ENCODE measurements at places on chromosomes 4 and X. TPM values are rescaled to one million over a fixed set of nuclear protein-coding genes. Genes with fewer than 3 reads are reported as not detected.

The TXK gene
- total RNA-seq = 1.6 TPM

The DCAF8L1 gene
- total RNA-seq = not detected

The APLN gene
- total RNA-seq = 5.6 TPM

The GAGE12E gene
- total RNA-seq = not detected

The SPANXA2 gene
- not detected for total RNA-seq

The AFF1 gene
- total RNA-seq = 122 TPM

The GJB1 gene
- not detected for total RNA-seq

The CLTRN gene
- not detected for total RNA-seq

The FAM184B gene
- total RNA-seq = not detected

The GYPB gene
- not detected for total RNA-seq

The MND1 gene
- not detected for total RNA-seq

The GPC4 gene
- 9.5 TPM for total RNA-seq

The OTC gene
- not detected for total RNA-seq

The XK gene
- total RNA-seq = 0.13 TPM

The KLHL4 gene
- total RNA-seq = 0.48 TPM

The CCNB3 gene
- total RNA-seq = 0.48 TPM

The TRMT2B gene
- 12.6 TPM for total RNA-seq

The AREG gene
- total RNA-seq = 41.0 TPM

The CT45A8 gene
- not detected for total RNA-seq

The SUPT20HL1 gene
- not detected for total RNA-seq

The TRIM2 gene
- 17.6 TPM for total RNA-seq

The PRDM5 gene
- 9.6 TPM for total RNA-seq

The TMPRSS11F gene
- total RNA-seq = not detected

The TRIM61 gene
- total RNA-seq = 2.1 TPM

The STATH gene
- total RNA-seq = not detected

The IL2RG gene
- total RNA-seq = 5.8 TPM

The AGTR2 gene
- total RNA-seq = not detected

The PCYT1B gene
- 0.10 TPM for total RNA-seq

The FNIP2 gene
- total RNA-seq = 57.2 TPM

The ADH4 gene
- total RNA-seq = 4.8 TPM

The RASL11B gene
- 0.77 TPM for total RNA-seq

The PAGE2B gene
- not detected for total RNA-seq

The ETNPPL gene
- not detected for total RNA-seq

The MAGEA2 gene
- total RNA-seq = not detected

The STIM2 gene
- 22.5 TPM for total RNA-seq

The CXCR3 gene
- 0.22 TPM for total RNA-seq

The RHOXF2 gene
- not detected for total RNA-seq

The STOX2 gene
- 6.2 TPM for total RNA-seq

The INPP4B gene
- 10.4 TPM for total RNA-seq

The PDGFRA gene
- 181 TPM for total RNA-seq

The GPM6B gene
- 2.3 TPM for total RNA-seq

The TRAM1L1 gene
- total RNA-seq = 0.64 TPM

The SMPX gene
- total RNA-seq = not detected

The PLS3 gene
- 69.7 TPM for total RNA-seq

The UGT2B17 gene
- total RNA-seq = 0.29 TPM

The TMEM35A gene
- 0.19 TPM for total RNA-seq

The SSX1 gene
- total RNA-seq = not detected

The MCF2 gene
- not detected for total RNA-seq

The EDA gene
- 3.1 TPM for total RNA-seq

The C4orf36 gene
- 1.2 TPM for total RNA-seq

Measured in mesenteric fat pad (tissue), 1 donor.